NCI-H526 (cell line): ENCODE measurements at places on chromosomes 1 and 21.

GRCh38 chr1:180542113-180542837 is 16.5 kb upstream of the OVAAL start:
- no peak for DNase-seq

DNA sequence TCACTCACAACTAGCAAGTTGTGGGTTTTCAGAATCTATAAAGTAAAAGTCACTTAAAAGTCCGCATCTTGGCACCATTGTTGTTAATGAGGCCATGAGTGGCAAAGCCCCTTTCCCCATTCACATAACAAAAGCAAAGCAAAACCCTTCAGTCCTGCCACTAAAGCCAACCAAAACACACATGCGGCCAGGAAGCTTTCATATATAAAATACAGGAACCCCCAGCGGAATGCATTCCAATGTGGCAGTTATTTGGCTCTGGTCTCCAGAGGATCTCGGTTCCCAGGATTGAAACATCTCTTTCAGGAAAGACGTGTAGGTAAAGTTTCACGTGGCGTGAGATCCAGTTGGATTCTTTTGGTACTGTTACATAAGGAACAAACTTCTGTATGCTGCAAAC is 2.5 kb upstream of the LBR start:
- DNase-seq, result no peak

DNA sequence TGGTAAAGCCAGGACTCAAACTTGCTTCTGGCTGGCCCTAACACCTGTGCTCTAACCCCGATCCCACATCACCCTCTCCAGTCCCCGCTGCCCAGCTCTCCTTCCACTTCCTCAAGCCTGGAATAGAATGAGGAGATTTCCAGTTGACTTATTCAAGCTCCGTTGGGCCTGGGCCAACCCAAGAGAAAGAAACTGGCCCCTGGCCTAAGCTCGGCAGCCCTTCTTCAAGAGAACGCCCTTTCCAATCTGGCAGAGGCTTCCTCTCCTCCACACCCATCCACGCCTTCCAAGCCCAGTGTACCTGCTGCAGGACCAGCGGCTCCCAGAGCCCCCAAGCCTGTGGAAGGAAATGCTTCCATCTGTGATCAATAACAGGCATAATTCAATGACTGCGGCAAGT is 51.9 kb downstream of the LRRN2 start:
- no peak for DNase-seq

GRCh38 chr1:27719286-27720251 is 6.2 kb upstream of the FAM76A start:
- DNase-seq, result no peak

- DNase-seq, result peak; percentile 6
These were observed 3.0 kb downstream of the USP1 start for GRCh38 chr1:62439652-62440371.

GRCh38 chr1:51768971-51769588 is 109.4 kb downstream of the NRDC start:
- DNase-seq, result peak; percentile 61

- DNase-seq, result no peak
These were observed 93.4 kb downstream of the ADARB1 start for GRCh38 chr21:45167796-45168222.

DNA sequence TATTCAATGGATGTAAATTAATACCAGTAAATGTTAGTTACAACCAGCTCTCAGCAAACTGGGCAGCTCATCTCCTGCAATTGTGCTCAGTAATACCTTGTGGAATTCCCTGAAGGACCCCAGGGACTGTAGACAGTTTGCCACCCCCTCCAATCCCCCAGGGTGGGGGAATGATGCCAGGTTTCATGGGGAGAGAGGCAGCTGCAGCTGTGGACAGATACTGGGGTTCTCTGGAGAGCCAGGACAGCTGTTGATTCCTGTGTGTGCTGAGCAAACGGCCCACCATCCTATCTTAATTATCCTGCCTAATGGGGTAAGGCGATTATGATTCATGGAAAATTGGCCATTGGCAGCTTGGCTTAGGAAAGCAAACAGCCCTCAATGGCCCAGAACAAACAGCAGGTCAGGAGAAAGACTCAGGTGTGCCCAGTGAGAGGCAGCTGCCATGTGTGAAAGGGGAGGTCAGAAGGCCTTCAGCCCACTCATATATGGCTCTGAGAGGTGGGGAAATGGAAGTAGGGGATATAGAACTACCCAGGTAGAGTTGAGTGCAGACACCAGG is 148.9 kb upstream of the CTTNBP2NL start:
- no peak for DNase-seq

GRCh38 chr1:29237852-29238619 is 1.7 kb downstream of the PTPRU start:
- DNase-seq, result no peak

GRCh38 chr1:77739235-77739634 is 20.4 kb downstream of the USP33 start:
- DNase-seq, result no peak

DNA sequence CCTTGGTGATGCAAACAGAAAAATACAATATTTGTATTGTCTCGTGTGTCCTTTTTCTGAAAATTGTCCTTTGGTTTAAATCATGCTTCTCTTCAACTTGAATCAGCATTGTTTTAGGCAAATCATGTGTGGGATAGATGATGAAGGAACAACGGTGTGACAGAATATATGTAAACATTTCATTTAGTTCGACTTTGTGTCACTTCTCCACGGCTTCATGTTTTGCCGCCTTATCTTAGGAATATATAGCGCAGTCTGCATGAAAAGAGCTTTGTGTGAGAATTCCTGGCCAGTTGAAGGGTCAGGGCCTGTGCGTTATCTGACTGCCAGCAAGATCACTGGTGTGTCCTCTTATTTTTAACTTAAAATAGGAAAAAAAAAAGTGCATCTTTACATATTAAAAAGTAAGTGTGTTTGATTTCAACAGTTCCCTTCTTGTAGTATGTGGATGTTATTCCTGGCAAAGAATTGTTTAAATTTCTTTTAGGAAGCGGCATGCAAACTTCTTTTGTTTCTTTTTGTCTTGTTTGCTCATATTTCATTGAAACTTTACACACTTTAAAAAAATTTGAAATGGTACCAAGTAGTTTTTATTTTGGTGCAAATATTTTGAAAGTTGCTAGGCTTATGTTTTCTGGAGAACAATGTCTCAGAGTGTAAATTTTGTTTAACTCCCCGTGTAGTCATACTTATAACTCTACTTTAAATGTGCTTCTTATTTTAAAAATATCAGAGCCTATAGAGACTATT is 465.2 kb downstream of the USP25 start:
- peak; percentile 55 for DNase-seq

- DNase-seq, result peak; percentile 11
These were observed at the start of gene SFN for GRCh38 chr1:26862781-26863684. SFN (plus strand) TSS chr1:26863149; CDS start chr1:26863213, 64 bp downstream.

DNA sequence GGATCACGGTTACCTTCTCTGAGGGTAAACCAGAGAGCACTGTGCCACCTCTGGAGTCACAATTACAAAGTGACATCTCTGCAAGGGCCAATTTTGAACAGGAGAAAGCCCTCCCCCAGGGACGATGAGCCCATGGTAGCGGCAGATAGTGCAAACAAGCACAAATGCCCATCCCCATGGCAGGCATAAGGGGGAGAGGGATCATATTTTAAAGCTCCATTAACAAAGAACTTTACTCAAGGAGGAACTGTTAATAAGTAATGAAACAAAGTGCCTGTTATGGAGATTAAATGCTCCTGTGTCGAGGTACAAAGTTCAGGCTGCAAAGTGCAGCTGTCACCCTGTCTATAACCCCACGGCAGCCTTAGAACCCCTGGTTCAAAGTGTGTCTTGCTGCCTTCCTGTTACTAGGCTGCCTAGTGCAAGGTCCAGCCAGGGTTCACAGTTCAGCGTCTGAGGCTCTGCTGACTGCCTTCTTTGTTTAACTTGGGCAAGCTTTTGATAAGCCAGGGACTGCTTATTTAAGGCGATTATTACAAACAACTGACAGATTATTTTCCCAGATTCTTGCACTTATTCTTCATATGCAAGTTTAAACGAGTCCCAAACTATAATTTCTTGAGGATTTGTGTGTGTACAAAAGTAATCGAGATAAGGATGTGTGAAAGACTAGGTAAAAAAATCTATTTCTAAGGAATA is 75.7 kb upstream of the NRIP1 start:
- DNase-seq, result peak; percentile 62

DNA sequence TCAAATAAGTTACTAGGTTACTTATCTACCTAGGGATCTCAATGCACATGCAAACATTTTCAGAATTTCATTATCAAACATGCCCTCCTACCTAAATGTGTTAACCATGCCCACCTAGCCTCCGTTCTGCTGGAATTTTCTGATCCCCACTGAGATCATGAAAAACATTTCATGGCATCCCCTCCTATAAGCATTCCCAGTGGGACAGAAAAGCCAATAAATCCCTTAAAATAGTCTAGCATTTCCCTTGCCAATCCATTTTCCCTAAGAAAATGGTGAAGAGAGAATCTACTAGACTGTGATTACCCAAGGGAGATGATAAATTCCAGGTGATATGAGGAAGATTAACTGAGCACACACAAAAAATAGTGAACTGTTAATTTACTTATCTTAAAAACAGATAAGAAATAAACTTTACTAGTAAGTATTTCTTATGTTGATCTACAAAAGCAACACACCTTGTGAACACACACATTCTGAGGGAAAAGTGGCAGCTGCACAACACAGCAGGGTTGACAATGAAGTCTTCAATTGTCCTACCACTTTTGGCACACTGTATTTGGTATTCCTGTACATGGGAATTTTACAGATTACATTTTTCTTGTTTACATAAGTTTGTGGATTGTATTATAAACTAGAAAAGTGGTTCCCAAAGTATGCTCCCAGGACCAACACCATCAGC is 49.6 kb downstream of the ARID4B start:
- DNase-seq, result no peak

- no peak for DNase-seq
These were observed 792.4 kb upstream of the ADGRL2 start for GRCh38 chr1:81008293-81008692.

- DNase-seq, result no peak
These were observed 56.2 kb upstream of the SMYD2 start for GRCh38 chr1:214224611-214225354.
